ENCODE measurements at places on chromosomes 2 and 18.

DNA sequence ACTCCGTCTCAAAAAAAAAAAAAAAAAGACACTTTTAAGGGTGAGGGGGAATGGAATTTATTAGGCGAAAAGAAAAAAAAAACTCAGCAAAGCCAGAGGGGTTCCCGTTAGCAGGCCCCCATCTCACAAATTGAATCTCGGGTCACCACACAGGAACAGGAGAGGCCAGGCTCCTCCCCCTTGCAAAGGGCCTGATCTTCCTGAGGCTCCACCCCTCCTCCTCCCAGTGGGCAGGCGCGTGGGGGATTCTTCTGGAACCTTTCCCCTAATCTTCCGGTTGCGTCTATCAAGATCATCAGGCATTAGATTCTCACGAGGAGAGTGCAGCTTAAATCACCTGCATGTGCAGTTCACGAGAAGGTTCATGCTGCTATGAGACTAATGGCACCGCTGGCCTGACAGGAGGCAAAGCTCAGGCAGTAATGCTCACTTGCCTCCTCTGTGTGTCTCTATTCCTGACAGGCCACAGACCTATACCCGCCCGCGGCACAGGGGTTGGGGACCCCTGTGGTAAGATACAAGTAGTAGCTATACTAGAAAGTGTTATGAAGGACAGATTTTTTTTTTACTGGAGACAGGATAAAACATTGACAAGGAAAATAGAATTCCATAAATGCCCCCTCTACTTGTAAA is 45.8 kb downstream of the TAF4B start:
- DNase-seq = no peak

DNA sequence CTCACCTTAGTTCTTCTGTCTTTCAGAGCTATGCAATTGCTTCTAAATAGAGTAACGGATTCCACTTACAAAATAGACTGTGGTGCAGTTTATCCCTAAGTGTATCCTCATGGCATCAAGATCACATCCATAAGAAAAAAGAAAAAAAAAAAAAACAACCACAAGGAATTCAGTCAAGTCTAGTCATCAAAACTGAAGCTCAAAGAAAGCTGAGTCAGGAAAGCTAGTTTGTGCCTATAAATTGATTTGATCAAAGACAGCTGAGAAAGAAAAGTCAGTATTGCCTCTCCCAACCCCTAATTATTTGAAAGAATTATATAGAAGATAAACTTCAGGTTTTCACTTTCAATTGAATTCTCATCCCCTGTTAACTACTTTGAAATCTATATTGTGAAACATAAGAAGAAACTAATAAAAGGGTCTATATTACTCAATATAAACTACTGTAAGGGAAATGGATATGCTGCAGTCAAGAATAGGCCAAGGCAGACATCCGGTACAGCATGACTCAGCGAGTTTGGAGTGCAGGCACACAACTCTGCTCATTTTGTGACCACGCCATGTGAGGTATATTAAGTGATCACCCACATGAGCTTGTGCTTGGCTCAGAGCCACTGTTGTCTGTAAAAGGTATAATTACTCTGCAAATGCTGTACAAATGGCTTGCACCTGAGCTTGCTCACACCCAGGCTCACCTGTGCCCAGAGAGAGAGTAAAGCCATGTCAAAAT is 568.1 kb upstream of the CRIM1 start:
- DNase-seq = no peak

GRCh38 chr2:107588181-107588580 is 238.5 kb upstream of the RGPD4 start:
- no peak for DNase-seq

DNA sequence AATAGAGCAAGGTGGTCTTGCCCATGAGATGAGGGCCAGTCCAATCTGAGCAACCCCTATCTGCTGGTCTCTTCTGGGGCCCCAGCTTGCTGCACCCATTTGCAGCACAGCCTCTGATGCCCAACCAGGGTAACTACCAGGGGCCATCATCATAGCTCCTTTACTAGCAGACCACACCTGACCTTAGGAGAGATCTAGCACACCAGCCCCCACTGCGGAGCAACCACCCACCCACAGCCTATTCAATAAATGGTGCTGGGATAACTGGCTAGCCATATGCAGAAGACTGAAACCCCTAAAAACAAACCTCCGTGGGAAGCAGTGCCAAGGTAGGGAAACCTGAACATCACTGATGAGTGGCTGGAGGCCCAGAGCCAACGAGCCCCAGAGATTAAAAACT is 196.1 kb upstream of the RBBP8 start:
- DNase-seq = no peak

GRCh38 chr2:81692566-81692965 is 1388.0 kb upstream of the LRRTM1 start:
- no peak for DNase-seq

- DNase-seq = no peak
These were observed 31.4 kb upstream of the ZNG1B start for GRCh38 chr2:113406114-113406513.

- DNase-seq = no peak
These were observed 387.0 kb upstream of the CDH19 start for GRCh38 chr18:66990909-66991308.

DNA sequence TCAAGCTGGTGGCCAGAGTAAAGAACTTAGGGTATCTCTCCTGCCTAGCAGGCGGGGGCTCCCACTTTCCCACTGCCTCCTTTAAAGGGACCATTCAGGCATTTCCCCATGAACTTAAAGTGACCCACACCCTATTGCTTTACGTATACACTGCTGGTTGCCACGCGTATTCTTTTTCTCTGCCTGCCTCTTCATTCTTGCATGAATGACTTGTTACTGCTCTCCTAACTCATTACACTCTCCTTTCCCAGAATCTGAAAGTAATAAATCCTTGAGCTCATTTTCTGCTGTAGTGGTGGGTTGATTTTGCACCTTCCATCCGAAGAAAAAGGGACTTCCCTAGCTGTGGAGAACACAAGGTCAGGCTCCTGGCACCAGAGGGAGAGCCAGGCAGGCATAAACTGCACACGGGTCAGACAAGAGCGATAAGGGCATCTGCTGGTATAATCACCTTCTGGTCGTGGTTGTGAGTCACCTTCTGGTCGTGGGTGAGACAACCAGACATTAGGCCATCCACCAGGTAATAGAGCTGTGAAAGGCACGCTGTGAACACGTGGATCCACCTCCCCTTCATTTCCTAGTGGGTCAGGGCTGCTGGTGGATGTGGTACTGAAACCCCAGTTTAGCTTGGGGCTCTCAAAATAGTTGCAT is 950.3 kb downstream of the SOCS6 start:
- no peak for DNase-seq

- no peak for DNase-seq
These were observed 27.5 kb downstream of the PMAIP1 start for GRCh38 chr18:59927246-59927825.

DNA sequence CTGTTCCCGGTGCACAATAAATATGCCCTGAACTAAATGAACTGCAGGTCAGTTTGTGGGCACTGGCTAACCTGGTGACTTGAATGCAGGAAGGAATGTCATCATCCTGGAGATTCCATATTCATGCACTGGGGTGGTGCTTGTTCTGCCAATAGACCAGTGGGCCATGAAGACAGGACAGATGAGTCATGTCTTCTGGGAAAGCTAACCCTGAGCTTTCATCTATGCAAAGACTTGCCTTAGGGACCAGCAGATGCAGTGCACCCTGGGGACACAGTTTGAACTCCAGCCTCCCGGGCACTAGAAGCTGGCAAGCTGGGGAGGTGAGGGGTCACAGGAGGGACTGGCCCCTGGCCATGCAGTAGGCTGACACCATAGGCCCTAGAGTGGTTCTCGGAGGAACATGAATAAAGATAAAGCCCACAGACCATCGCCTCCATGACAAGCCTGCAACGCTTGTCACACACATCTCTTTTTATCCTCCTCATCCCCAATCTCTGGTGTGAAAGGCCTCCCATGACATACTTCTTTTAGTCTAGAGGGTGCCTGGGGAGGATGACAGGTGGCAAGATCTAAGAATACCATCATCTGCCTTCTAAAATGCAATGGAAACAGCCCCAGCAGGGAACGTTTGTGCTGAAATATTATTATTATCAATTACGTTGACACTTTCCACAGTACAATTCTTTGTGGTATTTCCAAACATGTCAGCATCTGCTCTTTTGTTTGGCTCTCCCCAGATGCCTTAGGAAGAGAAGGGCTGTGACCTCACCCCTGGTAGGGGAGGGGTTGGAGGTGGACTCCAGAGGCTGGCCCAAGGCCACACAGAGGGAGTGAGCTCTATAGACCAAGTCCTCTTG is 267.4 kb upstream of the RAB6C start:
- no peak for DNase-seq

GRCh38 chr2:20744366-20745335 is 77.7 kb downstream of the GDF7 start:
- DNase-seq = no peak

GRCh38 chr2:118183381-118183780 is 95.1 kb downstream of the INSIG2 start:
- DNase-seq = no peak

DNA sequence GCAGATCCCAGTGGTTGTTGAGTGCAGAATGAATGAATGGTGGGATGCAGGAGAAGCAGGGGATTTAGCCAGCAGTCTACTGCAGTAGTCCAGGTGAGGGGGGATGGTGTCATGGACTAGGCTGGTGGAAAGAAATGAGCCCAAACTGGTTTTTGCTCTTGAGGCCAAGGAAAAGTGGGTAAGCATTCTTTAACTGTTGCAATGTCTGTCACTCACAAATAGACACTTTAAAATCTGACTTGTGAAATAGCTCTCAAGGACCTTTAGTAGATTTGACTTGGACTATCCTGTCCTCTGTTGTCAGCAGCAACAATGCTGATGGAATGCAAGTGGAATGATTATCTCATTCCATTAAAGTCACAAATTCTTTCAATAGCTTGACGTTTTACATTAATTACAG is 37.5 kb upstream of the STK17B start:
- no peak for DNase-seq

- no peak for DNase-seq
These were observed 289.8 kb downstream of the RBM43 start for GRCh38 chr2:150971910-150972309.

GRCh38 chr2:47666332-47666731 is 116.6 kb upstream of the MSH6 start:
- DNase-seq = no peak

DNA sequence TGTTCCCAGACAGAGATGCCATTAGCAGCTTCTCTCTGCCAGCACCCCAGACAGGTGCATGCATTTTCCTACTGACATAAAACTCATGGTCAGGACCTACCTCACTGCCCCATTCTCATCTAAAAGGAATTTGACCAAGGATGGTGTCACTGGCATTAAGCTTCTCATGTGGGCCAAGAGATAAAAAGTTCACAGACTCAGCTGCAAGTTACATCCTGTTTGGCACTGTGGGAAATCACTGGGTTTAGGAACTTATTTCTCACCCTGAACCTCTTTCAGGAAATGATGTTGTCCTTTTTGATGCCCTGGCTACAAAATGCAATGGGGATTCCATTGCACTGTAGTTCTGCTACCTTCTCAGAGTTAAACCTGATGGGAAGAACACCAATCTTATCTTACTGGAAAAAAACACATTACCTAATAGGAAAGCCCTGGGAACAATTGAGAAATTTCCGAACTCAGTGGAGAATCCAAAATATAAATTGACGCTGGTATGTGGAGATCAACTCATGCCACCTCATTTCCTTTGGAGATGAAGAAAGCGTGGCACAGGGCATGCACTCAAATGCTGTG is 252.1 kb upstream of the COPS8 start:
- no peak for DNase-seq
